Naive B cell (primary cell): ENCODE measurements at places on chromosomes 11 and 22. TPM values are rescaled to one million over a fixed set of nuclear protein-coding genes. Genes with fewer than 3 reads are reported as not detected.

The SREBF2 gene
- 38.5 TPM for polyA plus RNA-seq

The APIP gene
- 21.9 TPM for polyA plus RNA-seq

The THAP7 gene
- 40.7 TPM for polyA plus RNA-seq

The KCTD14 gene
- polyA plus RNA-seq = not detected

The UPK3A gene
- polyA plus RNA-seq = not detected

The FJX1 gene
- polyA plus RNA-seq = 0.21 TPM

The MOGAT2 gene
- polyA plus RNA-seq = not detected

The HMOX1 gene
- 2.3 TPM for polyA plus RNA-seq

The MIAT gene
- not detected for polyA plus RNA-seq

The RBMXL2 gene
- not detected for polyA plus RNA-seq

The HSPB2 gene
- not detected for polyA plus RNA-seq

The PHRF1 gene
- polyA plus RNA-seq = 4.9 TPM

The OR2AG2 gene
- polyA plus RNA-seq = not detected

The P2RY6 gene
- not detected for polyA plus RNA-seq

The STT3A gene
- polyA plus RNA-seq = 56.7 TPM

The UBQLNL gene
- not detected for polyA plus RNA-seq

The OR52H1 gene
- not detected for polyA plus RNA-seq

The STARD10 gene
- 24.3 TPM for polyA plus RNA-seq

The LDLRAD3 gene
- polyA plus RNA-seq = not detected

The TTC28 gene
- 5.0 TPM for polyA plus RNA-seq

The SELENOM gene
- 41.4 TPM for polyA plus RNA-seq

The C22orf42 gene
- polyA plus RNA-seq = not detected

The GAL3ST1 gene
- polyA plus RNA-seq = 0.44 TPM

The DCDC1 gene
- polyA plus RNA-seq = not detected

The PLCB3 gene
- not detected for polyA plus RNA-seq

The HBE1 gene
- not detected for polyA plus RNA-seq

The ROBO4 gene
- polyA plus RNA-seq = not detected

The NTM gene
- not detected for polyA plus RNA-seq

The KRTAP5-6 gene
- not detected for polyA plus RNA-seq

The ACR gene
- not detected for polyA plus RNA-seq

The SLC22A25 gene
- polyA plus RNA-seq = not detected

The WEE1 gene
- 15.4 TPM for polyA plus RNA-seq
